Tongue (tissue), 3 donors: ENCODE measurements at places on chromosomes 6 and 20.

DNA sequence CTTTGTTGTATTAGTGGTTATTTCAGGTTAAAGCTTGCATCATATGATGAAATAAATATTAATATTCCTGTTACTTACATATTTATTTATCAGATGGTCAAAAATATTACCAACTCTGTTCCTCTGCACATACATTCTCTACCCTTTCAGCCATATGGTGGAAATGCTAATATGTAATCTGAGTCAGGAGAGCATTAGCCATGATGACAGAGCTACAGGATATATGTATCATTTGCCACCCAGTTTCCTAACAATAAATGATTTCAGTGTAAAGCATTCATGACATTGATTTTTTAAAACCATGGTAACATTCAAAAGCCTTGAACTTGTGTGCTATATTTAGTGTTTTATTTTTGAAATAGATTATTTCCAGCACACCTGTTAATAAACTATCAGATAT lies 16.6 kb downstream of the POPDC3 start:
- peak; percentile 45 for DNase-seq

DNA sequence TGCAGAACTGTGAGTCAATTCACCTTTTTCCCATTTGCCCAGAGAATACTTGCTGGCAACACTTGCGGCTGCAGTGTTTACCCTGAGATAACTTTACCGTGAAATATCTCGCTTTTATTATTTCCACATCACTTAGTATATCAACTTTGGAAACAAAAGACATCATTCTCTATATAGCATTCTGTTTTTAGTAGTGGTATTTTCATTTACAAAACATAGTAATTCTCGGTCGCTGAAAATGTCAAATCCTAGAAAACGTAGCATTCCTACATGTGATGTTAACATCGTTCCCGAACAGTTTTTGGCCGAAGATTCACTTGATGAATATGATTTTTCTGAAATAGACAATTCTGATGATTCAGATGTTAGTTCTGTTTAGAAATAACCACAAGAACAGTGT lies 52.0 kb downstream of the NHLRC1 start:
- DNase-seq = peak; percentile 11

- no peak for DNase-seq
These were observed 623.3 kb upstream of the MANEA start for GRCh38 chr6:94953867-94954631.

DNA sequence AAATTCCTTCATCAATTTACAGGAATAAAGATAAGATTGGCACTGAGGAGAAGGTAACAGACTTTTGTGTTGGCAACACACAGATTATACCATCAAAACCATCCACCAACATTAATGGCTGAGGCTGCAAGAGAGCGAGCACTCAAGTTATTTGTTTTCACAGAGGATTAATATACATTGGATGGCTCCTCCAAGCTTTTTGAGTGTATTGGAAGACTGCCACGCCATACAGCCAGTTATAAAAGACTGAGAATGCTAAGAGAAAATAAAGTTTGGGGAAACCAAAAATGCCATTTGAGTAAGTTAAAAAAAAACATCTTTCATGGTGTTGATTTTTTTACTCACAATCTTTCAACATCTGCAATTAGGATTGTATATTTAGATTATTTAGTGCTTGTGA lies 973.8 kb upstream of the SLC35B3 start:
- DNase-seq = peak; percentile 14

- DNase-seq = peak; percentile 69
These were observed 17.9 kb upstream of the CCDC170 start for GRCh38 chr6:151475653-151476523.

- DNase-seq = no peak
These were observed 35.6 kb downstream of the PDE7B start for GRCh38 chr6:135887069-135887468.

- no peak for DNase-seq
These were observed 50.2 kb upstream of the ELOVL5 start for GRCh38 chr6:53399027-53399344.

GRCh38 chr6:30828027-30828962 lies 56.0 kb upstream of the DDR1 start:
- peak; percentile 93 for DNase-seq

- DNase-seq = no peak
These were observed 291.1 kb upstream of the EXOC2 start for GRCh38 chr6:984031-984430.

DNA sequence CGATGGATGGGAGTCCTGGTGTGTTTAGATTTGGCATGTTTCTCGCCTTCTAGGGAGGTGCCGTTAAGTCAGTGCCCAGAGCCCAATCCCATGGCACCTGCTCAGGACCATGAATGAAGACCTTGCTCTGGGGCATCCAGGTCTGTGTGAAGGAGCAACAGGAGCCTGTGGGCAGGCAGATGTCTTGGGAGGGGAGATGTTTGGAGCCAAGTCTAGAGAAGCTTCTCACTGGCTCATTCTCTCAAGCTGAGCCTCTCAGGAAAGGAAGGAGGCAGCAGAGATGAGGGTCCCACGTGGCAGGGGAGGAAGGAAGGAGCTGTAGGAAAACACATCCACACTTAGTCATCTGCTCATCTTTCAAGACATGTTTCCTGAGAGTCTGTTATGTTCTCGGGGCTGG lies 9.5 kb upstream of the SIRPB1 start:
- no peak for DNase-seq

DNA sequence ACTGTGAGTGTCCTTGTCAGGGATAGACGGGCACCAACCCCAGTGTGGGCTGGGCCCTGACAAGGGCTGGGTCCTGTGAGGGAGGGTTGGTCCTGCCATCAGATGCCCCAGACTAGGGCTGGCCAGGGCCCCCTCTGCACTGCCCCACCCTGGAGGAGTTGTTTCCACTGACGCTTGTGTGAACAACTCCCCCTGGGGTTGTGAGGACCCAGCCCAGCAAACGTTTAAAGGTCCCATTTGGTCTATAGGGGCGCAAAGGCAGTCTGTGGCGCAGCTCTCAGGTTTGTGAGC lies 104.1 kb downstream of the BMP7 start:
- no peak for DNase-seq

- no peak for DNase-seq
These were observed 300.1 kb downstream of the SAMD5 start for GRCh38 chr6:147808640-147809039.

DNA sequence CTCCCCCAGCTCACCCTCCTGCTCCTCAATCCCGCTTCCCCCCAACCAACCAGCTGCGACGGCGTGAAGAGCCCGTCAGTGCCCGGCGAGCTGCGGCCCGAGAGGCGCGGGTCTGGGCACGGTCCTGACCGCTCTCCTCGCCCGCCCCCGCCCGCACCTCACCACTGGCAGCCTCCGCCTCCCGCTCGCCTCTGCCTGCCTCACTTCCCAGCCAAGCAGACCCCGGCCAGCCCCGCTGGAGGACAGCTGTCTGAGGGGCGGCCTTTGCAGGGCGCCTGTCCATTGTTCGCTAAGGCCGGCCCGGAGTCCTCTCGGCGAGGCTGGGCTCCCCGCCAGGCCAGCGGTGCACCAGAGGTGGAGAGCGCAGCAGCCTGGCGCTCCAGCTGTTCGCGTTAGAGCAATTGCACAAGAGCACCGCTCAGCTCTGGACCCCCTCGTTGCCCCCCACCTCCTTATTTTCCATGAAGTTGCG lies 1.3 kb downstream of the SOBP start:
- DNase-seq = peak; percentile 90

DNA sequence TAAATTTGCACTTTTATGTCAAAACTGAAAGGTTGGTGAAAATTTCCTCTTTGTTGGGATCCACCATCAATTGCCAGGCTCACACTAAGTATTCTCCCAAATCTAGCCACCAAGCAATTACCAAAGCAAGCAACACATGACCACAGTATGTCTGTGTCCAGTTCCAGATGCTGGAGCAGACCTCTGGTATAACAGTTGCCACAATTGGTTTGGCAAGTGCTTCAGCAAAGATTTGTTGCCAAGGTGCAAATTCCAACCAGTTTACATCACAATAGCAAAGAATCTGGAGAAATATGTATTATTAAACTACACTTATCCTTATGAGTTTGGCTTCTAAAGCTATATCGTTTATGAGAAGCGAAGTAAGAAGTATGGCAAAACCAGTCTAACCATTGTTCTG lies 6.4 kb downstream of the GTF2H5 start:
- peak; percentile 26 for DNase-seq

DNA sequence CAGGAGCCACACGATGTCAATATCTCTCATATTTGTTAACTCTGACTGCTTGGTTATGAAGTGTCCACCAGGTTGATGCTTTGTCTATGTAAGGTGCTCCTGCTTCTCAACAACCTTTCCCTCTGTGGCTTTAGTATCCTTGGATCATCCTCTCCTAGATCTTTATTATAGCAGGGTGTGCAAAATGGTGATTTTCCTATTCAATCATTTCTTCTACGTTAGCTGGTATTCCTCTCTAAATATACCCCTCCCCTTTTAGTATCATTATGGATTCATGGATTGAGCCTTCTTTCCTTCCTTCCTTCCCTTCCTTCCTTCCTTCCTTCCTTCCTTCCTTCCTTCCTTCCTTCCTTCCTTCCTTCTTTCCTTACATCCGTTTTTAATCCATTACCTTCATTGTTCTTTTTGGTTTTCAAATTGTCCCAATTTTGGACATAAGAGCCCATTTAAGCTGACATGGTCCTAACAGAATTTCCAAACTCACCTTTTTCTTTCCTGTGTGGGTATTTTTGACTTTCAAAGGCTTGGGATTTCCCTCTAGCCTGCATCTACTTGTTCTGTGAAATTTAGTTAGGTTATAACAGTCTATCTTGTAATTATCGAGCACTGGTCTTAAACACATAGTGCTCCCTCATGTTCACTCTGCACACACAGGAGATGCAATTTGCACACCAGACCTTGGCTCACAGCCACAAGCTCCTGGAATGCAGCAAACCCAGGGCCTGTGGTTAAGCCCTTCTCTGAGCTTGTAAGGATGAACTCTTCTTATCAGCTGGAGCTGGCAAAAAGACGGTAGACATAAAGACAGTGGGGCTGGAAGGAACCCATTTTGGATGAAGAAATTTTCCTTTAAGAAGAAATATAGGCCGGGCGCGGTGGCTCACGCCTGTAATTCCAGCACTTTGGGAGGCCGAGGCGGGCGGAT lies 109.9 kb downstream of the SLC24A3 start:
- DNase-seq = no peak

DNA sequence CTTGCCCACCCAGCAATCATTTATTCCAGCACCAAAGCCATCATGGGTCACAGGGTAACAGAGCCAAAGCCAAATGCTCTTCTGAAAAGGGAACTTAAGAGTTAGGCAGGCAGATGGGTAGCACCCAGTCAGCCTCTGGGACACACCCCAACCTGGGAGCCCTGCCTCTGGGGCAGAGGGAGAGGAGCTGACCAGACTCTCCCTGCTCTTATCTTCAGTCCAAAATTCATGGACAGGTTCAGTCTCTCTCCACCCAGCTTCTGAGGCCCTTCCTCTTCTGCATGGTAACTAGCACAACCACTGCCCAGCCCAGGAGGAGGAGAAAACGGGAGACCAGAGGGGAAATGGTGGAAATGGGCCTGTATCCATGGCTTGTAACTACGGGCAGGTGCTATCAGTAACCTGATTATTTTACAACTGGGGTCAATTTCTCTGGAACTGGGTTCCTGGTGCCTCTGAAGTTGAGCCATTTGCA lies 105.4 kb downstream of the NOL4L start:
- DNase-seq = no peak

DNA sequence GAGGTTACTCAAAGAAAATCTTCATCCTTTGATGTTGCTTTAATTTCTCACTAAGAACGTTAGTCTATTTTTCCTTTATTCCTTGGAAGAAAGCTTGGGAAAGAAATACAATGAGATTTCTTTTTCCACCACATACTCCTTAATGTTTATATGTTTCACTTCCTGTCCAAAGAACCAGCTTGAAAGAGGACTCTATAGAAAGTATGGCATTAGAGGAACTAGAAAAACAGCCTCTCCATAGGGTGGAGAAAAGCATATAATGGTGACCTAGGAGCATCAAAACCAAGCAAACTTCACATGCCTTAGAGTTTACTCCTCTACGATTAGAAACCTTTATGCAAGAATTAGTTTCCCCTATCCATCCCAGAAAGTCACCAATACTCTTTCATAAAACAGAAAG lies 131.1 kb downstream of the OPRM1 start:
- DNase-seq = no peak

DNA sequence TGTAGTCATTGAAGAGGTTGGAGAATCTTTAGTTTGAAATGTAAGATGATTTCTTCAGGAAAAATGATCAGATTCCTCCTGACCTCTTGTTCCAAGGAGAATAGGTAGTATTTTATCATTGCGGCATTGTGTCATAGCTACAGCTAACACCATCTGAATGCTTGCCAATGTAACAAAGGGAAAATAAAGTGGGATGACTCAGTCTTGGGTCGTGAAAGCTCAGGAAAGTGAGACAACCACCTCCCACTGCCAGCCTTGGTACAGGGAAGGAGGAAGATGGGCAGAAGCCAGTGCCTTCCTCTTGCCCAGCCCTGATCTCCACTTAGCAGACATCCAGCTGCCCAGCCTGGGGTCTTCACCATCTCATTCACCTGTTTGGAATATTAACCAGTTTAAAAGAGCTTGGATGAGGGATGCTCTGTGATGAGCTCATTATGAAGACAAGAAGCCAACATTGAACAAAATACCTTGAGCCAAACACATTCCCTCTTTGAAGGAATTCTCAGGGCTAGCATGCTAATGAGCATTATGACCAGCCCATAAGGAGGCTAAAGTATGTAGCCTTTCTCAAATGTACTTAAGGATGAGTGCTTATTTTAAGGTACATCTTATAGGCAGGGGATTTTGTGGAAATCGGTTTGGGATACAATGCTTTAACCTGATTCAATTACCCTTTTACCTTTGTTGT lies 40.0 kb upstream of the APCDD1L start:
- DNase-seq = no peak

DNA sequence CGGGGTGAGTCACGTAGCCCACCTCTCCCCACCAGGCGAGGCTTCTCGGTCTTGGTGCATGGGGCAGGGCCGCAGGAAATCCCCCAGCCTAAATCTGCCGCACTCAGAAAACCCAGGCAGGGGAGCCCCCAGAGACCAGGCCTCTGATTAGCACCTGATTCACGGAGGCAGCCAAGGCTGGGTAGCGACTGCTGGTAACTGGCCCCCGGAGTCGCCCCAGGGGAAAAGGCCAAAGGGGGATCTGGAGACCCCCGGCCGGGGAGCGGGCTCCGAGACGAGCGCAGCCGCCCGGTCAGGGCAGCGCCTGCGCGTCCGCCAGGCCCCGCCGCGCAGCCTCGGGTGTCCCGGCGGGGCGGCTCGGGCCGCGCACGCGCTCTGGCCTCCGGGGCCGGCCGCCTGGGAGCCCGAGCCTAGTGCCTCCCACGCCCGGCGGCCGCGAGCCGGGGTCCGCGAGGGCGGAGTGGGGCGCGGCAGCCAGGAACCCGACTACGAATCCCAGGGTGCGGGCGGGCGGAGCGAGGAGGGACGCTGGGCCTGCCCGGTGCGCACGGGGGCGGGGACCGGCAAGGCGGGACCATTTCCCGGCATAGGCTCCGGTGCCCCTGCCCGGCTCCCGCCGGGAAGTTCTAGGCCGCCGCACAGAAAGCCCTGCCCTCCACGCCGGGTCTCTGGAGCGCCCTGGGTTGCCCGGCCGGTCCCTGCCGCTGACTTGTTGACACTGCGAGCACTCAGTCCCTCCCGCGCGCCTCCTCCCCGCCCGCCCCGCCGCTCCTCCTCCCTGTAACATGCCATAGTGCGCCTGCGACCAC lies at the start of gene DUSP22:
Gene DUSP22, plus strand, starts transcription at position 791 of the 809 bp plus-strand sequence. CDS start 53 bp downstream, outside the sequence.
- peak; percentile 91 for DNase-seq
